ENCODE measurements at places on chromosomes 12 and 14.
A peak's percentile ranks its signal among the peaks of the same experiment; 100 is the strongest.

GRCh38 chr12:58387199-58387598, 445.8 kb downstream of the ATP23 start:
- no peak overlapping the region for H3K4me3 ChIP-seq
- H3K4me1 ChIP-seq: no peaks in the 10 kb centered on the region
- no peaks in the 10 kb centered on the region for H3K36me3 ChIP-seq
- no peak overlapping the region for H3K27ac ChIP-seq

DNA sequence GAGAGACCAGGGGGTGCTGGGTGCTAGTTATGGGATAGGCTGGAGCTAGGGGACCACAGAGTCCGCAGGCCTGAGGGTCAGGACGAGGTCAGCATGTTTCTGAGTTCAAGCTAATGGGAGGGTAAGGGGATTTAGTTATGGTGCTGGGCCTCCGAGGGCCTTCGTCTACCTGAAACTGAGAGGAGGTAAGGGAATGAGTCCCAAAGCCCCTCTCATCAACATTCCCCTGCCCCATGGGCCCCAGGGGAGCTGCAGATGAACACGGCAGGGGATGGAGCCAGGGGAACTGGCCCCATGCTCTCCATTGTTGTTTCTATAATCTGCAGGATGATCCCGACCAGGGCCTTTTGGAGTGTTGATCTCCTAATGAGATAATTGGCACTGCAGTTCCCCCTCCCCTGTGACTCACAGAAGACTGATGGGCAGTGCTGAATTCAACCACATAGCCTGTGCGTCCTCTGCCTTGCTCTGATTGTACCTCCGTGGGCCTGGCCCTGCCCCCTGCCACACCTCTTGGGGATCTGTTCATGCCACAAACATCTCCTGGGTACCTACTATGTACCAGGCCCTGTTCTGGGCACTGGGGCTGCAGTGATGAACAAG, 21.4 kb downstream of the FAIM2 start:
- H3K4me1 ChIP-seq: no peaks in the 10 kb centered on the region
- no peak overlapping the region for H3K4me3 ChIP-seq
- H3K27me3 ChIP-seq: no peaks in the 10 kb centered on the region
- DNase-seq: peak; percentile 35
- H3K27ac ChIP-seq: no peak overlapping the region
- H3K36me3 ChIP-seq: no peaks in the 10 kb centered on the region

DNA sequence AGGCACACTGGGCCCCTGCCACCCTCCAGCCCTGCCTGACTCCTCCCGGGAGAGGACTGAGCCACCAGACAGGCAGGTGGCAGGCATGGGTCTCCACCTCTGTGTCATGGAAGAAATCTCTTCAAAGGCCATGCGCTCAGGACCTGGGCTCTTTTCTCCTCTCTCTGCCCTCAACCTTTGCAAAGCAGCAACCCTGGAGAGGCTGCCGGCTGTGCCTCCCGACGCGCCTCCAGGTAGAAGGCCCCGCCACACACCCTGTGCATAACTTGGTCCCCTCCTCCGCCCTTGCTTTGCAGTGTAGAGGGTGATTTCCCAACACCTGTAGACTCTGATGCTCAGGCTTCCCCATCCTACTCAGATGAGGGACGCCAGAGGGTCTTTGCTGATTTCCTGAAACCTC, 28.2 kb upstream of the TMEM179 start:
- no peaks in the 10 kb centered on the region for H3K27me3 ChIP-seq
- no peak overlapping the region for H3K4me3 ChIP-seq
- H3K36me3 ChIP-seq: no peaks in the 10 kb centered on the region
- DNase-seq: no peak
- H3K4me1 ChIP-seq: no peaks in the 10 kb centered on the region

DNA sequence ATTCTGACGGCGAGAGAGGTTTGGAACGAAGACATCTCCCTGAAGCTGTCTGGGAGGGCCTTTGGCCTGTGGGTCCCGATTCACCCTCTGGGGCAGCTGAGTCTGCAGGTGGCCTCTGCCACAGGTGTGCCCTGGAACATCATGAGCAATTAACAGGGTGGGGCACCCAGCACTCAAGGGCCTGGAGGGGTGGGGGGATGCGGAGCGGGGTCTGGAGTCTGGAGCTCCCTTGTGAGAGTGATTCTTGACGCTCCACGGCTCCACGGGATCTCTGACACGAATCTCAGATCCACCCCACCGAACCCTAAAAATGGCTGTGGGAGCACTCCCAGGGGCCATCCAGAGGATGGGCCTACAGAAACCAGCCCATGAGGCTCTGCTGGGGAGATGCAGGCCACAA, 8.3 kb downstream of the ITPK1 start:
- no peaks in the 10 kb centered on the region for H3K4me1 ChIP-seq
- no peaks in the 10 kb centered on the region for H3K27me3 ChIP-seq
- DNase-seq: no peak
- H3K27ac ChIP-seq: no peak overlapping the region
- H3K36me3 ChIP-seq: no peaks in the 10 kb centered on the region
- no peak overlapping the region for H3K4me3 ChIP-seq

- no peaks in the 10 kb centered on the region for H3K4me1 ChIP-seq
- H3K4me3 ChIP-seq: peak overlapping the region; percentile 5
- peak overlapping the region; percentile 88 for H3K27ac ChIP-seq
- DNase-seq: no peak
- H3K36me3 ChIP-seq: no peaks in the 10 kb centered on the region
Observed at GRCh38 chr14:49892301-49892635, 614 bp upstream of the ARF6 start.

GRCh38 chr12:12392413-12392812, 35.5 kb downstream of the BORCS5 start:
- DNase-seq: no peak
- H3K4me3 ChIP-seq: no peak overlapping the region
- no peaks in the 10 kb centered on the region for H3K27me3 ChIP-seq
- no peaks in the 10 kb centered on the region for H3K36me3 ChIP-seq
- H3K4me1 ChIP-seq: peaks cover 14% of the 10 kb centered on the region

GRCh38 chr14:35678403-35679028, 130.6 kb downstream of the RALGAPA1 start:
- no peaks in the 10 kb centered on the region for H3K36me3 ChIP-seq
- no peak overlapping the region for H3K27ac ChIP-seq
- H3K4me1 ChIP-seq: no peaks in the 10 kb centered on the region
- no peak overlapping the region for H3K4me3 ChIP-seq

GRCh38 chr14:82528016-82528415, 994.4 kb upstream of the SEL1L start:
- no peaks in the 10 kb centered on the region for H3K27me3 ChIP-seq
- H3K27ac ChIP-seq: no peak overlapping the region
- no peaks in the 10 kb centered on the region for H3K36me3 ChIP-seq
- H3K4me1 ChIP-seq: no peaks in the 10 kb centered on the region

DNA sequence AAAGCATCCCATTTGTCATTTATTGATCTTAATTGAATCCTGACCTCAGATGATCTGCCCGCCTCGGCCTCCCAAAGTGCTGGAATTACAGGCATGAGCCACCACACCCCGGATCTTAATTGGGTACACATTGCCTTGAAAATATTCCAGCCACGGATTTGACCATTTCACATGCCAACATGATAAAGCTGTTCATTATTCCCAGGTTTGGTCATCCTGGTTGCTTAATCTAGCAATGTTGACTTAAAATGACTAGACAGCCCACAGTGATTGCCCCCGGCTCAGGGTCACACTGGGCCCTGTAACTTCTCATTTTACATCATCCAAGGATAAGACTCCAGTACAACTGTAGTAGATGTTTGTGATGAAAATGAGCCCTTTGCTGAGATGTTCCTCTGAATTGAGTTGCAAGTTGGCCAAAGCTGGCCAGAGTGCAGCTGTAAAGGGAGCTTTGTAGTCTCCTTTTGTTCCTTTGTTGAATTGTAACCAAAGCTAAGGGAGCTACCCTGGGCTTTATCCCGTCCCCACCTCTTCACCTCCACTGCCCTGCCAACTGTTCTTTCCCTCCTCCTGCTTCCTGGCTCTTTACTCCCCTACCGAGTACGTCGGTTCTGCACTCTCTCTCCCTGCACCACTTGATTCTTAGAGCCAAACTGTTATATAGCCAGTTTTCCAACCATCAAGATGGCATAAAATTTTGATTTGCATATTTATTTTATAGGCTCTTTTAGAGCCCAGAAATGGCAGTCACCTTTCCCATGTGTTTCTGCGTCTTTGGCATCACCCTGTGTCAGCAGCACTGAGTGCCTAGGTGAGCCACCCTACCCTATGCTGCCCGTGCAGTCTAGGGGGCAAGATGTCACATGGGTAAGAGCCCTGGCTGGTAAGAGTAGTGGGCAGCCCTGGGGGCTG, 141.3 kb upstream of the HIF1A start:
- H3K4me1 ChIP-seq: no peaks in the 10 kb centered on the region
- DNase-seq: peak; percentile 69
- no peaks in the 10 kb centered on the region for H3K27me3 ChIP-seq

DNA sequence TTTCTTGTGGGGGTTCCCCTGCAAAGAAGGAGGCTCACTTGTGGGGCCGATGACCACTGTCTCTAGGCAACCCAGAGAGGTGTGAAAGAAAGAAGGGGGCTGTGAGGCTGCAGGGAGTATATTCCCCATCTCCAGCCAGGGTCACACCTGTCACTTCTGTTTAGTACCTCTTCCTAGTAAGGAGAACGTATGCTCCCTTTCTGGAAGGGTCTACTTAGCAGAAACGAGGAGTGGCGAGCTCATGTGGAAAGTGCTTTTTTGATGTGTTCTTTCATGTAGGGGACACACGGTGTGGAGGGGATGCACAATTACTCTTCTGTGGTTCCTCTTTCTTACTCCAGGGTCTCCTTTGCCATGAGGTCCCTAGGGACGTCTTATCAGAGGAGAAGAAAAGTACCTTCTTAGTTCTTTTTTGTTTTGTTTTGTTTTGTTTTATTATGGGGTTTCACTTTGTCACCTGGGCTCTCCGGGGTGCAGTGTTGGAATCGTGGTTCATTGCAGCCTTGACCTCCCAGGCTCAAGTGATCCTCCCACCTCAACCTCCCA, 58.3 kb downstream of the PRKCH start:
- no peaks in the 10 kb centered on the region for H3K36me3 ChIP-seq
- H3K4me1 ChIP-seq: no peaks in the 10 kb centered on the region
- no peak overlapping the region for H3K4me3 ChIP-seq
- H3K27ac ChIP-seq: no peak overlapping the region
- no peak for DNase-seq
- H3K27me3 ChIP-seq: no peaks in the 10 kb centered on the region

DNA sequence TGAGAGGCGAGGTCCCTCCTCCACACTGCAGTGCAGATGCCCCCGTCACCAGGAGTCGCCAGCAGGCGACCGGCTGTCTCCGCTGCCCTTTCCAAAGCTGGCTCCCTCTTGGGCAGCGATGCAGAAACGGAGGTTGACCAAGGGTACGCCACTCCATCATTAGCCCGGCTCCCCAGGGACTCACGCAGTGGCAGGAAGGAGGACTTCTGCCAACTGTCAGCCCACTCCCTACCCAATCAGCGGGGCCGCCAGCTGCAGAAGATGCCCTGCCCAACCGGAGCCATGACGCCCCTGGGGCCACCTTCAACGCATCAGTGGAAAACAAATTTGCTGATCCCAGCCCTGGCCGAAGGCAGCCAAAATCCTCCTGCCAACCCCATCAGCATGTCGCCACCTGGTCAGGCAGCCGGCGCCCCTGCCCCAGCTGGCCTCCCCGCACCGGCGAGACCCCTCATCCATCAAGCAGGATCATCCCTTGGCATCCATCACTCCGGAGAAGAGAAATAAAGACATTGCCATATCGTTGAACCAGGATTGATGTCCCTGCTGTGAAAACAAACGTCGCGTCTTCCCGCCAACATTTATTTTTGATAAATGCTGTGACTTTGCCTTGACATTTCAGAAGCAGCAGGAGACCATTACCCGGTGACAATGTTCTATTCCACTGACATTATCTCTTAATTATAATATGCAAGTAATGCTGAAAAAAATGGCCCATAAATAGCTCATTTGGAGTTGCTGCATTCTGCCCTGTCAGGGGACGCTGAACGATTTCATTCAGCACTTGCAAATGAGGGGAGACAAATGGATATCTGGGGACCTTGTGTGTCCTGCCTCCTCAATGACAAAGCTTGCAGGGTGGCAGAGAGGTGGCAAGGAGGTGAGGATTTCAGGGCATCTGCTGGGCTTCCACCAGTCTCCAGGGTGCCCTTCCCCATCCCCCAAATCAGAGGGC, 105.1 kb downstream of the SCARB1 start:
- no peak overlapping the region for H3K4me3 ChIP-seq
- H3K27me3 ChIP-seq: no peaks in the 10 kb centered on the region
- H3K4me1 ChIP-seq: no peaks in the 10 kb centered on the region

DNA sequence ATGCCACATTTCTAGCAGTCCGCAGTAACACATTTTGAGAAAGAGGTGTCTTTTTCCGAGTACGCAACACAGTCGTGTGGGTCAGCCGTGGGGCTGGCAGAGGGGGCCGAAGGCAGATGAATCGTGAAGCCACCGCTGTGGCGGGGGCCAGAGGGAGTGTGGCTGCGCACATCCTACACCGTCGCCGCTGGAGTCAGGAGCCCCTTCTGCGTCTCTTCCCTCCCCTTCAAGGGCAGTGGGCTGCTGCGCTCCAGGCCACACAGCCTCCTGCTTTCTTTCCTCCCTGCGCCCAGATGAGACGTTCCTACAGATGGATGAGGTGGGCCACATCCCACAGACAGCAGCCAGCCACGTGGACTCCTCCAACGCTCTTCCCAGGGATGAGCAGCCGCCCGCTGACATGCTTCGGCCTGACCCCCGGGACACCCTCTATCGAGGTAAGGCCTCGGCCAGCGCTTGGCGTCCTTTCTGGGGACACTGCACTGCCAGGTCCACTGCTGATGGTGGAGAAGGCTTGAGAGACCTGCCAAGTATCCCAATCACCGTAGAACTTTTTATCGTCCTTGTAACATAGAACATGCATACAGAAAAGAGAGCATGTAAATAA, 89.8 kb downstream of the B4GALNT3 start:
- DNase-seq: peak; percentile 40
- no peak overlapping the region for H3K27ac ChIP-seq
- no peaks in the 10 kb centered on the region for H3K4me1 ChIP-seq
- no peak overlapping the region for H3K4me3 ChIP-seq

- no peak overlapping the region for H3K4me3 ChIP-seq
- no peaks in the 10 kb centered on the region for H3K4me1 ChIP-seq
- H3K27me3 ChIP-seq: no peaks in the 10 kb centered on the region
- no peaks in the 10 kb centered on the region for H3K36me3 ChIP-seq
Observed at GRCh38 chr12:5335069-5335468, 96.8 kb upstream of the NTF3 start.

- H3K27me3 ChIP-seq: no peaks in the 10 kb centered on the region
- no peaks in the 10 kb centered on the region for H3K4me1 ChIP-seq
Observed at GRCh38 chr12:99130808-99131553, 485.9 kb downstream of the APAF1 start.

GRCh38 chr14:81312289-81312876, 87.7 kb downstream of the STON2 start:
- DNase-seq: no peak
- H3K36me3 ChIP-seq: no peaks in the 10 kb centered on the region
- no peak overlapping the region for H3K27ac ChIP-seq
- no peaks in the 10 kb centered on the region for H3K4me1 ChIP-seq
- peaks cover 4% of the 10 kb centered on the region for H3K27me3 ChIP-seq
- H3K4me3 ChIP-seq: no peak overlapping the region

Measured in aorta (tissue), 5 donors.